ENCODE measurements at places on chromosomes 4 and X.

- DNase-seq: no peak
Measured at GRCh38 chr4:188190461-188190860, 51.2 kb downstream of the TRIML1 start.

DNA sequence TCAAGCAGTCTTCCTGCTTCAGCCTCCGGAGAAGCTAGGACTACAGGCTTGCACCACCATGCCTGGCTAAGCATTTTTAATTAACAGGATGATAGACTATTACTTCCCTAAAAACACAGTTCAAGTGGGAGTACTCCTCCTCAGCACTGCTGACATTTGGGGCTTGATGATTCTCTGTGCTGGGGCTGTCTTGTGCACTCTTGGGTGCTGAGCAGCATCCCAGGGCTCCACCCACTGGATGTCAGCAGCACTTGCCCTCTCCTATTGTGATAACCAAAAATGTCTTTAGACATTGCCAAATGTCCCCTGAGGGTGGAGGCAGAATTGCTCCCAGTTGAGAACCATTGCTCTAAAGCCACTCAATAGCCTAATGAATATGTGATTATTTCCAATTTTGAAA is 60.4 kb downstream of the CLCN4 start:
- DNase-seq: no peak

DNA sequence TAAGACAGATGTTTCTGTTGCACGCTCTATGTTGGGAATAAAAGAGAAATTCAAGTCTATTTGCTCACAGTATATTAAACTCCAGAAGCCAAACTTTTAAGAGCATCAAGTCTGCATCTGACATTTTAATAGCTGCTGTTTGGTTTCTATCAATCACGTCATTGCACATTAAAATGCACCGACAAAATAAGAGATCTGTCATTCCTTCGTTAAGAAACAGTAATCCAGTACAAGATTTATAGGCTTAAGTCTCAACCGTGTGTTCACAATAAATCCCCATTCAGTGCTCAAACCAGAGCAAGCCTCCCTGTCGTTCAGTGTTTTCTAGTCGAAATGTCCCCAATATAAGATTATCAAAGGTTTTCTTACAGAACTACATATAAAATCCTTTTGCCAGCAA is 89.0 kb upstream of the BMPR1B start:
- DNase-seq: no peak

DNA sequence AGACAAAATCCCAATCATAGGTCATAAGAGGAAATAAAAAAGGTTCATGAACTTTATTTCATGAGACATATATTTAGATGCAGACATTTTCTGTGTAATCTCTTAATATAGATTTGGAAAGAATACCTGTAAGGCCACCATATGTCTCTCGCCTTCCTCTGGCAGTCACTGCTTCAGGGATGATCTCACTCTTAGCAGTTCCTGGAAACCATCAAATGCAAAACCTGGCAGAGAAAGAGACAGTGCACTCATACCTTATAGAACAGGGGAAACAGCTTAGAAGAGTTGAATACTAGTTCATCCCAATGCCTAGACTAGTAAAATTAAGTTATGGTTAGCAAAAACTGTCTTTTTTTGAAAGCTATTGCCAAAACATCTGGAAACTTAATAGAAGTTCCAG is 243.3 kb downstream of the GASK1B start:
- no peak for DNase-seq

DNA sequence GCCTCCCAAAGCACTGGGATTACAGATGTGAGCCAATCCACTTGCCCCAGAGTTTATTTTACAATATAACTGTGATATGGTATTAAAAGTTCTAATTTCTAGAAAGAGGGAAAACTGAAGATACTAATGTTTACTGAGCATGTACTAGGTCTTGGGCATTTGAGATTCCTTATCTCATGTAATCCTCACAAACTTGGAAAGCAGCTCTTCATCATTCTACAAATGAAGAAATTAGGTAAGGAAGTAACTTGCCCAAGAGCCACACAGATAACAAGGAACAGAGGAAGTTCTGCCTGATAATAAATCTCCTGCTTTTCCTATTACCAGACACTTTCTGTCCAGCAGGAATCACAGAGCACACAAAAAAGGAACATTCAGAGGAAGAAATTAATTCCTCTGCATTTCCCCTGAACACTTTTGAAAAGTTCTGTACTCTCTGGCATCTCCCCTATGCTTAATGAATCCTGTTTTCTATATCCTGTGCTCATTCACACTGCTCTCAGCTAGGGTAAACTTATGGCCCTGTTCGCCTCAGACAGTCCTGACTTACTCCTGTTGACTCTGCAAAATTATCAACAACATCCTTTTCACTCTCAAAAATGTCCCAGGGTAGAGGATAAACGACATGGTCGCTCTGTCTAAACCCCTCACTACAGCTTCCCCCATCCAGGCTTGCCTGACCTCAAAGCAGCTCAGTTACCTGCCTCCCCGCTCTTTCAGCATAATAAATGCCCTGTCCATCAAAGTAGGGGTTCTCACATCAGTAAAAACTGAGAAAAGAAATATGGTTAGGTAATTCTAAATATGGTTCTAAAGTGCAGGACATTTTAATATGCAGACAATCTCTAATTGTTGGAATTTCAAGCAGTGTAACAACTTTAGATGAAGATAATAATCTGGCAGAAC is 13.6 kb downstream of the SH3RF1 start:
- DNase-seq: no peak

DNA sequence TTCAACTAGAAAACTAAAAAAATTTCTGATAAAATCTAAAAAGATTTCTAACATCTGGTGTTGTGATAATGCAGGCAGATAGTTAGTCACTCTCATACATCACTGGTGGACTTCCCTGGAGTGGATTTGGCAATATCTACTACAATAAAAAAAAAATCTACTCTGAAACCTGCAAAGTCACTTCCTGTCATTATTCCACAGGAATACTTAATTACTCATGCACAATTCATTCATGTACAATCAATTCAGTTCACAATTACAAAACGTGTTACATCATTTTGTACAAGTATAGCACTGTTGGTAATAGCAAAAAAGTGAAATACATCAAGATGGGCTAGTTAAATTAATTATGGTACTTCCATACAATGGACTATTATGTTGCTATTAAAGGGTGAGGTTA is 16.5 kb upstream of the RHOH start:
- no peak for DNase-seq

- DNase-seq: no peak
Measured at GRCh38 chr4:55524844-55525571, 21.7 kb downstream of the CLOCK start.

GRCh38 chr4:184762100-184762499 is 28.2 kb upstream of the CENPU start:
- no peak for DNase-seq

- no peak for DNase-seq
Measured at GRCh38 chr4:106017975-106018374, 122.7 kb downstream of the NPNT start.

DNA sequence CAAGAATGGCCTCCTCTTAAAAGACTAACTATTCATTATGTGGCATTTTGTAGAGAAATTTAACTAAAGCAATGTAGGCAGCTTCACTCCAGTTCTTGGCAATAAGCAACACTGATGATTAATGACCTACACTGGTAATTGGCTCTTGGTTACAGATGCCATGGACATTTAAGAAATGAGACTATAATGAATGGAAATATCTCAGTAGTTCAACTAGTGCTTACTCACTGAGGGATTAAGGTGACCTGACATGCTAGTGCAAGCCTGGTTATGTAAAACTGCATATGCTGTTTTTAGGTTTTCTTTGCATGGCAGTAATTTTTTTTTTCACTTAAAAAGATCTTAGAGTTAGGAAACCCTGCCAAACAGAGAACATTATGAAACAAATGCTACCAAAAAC is 152.7 kb upstream of the AADAT start:
- no peak for DNase-seq

GRCh38 chrX:109990582-109991276 is 12.2 kb upstream of the TMEM164 start:
- no peak for DNase-seq

DNA sequence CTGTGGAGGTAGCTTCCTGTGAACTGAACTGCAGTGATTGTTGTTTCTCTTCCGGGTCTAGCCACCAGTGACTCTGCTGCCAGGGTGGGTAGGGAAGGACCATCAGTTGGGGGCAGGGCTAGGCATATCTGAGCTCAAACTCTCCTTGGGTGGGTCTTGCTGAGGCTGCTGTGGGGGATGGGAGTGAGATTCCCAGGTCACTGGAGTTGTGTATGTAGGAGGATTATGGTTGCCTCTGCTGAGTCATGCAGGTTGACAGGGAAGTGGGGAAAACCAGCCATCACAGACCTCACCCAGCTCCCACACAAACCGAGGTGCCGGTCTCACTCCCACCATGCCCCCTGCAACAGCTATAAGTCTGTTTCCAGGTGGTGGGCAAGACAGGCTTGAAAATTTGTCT is 1937.8 kb downstream of the PCDH7 start:
- DNase-seq: no peak

DNA sequence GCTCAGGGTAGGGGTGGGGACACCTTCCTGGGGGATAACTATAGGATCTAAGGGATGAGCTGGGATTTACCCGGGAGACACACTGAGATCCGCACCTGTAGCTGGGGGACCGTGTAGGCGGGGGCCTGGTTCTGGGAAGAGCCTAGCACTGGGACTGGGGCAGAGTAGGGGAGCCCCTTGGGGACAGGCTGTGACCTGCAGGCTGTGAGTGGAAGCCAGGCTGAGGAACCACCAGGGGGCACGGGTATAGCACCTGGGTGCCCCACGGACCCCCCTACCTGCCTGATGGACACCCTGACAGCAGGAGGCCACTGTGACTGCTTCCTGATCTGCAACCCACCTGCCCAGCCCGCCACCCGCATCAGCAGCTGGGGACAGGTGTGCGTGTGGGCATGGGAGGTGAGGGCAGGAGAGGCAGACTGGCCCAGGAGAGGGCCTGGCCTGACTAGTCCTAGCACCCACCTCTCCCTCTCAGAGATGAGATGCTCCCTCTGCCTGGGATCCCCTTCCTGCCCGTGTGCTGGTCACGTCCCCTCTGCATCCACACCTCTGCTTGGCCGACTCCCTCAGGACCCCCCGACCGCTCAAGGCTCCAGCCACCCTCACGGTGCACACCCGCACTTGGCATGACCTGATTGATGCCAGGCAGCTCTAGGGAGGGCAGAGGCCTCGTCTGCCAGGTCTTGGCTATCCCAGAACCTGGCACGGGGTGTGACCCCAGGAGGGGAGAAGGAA is 94.2 kb upstream of the NKX1-1 start:
- DNase-seq: no peak

DNA sequence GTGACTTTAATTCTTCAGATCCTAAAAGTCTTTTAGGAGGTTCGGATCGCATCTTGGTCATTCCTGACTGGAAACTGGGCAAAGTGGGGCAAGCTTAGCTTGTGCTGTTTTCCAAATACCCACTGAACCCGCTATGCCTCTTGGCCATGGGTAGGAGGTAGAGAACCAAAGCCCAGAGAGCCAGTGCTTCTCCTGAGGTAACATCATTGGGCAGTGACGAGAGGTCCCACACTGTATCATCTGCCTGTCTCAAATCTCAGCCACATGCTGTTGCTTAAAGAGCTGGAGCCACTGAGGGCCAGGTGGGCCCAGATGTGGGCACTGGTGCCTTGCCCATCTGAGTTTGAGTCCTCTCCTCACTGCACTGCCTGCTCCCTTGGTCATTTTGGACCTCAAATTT is 68.2 kb downstream of the SLC2A9 start:
- no peak for DNase-seq

GRCh38 chr4:75662626-75663025 is 10.6 kb downstream of the G3BP2 start:
- DNase-seq: no peak

- DNase-seq: no peak
Measured at GRCh38 chrX:111168314-111168713, 72.3 kb downstream of the PAK3 start.

- no peak for DNase-seq
Measured at GRCh38 chr4:169184236-169184635, 86.5 kb downstream of the SH3RF1 start.

GRCh38 chr4:42466273-42466844 is 69.1 kb downstream of the SHISA3 start:
- DNase-seq: no peak

DNA sequence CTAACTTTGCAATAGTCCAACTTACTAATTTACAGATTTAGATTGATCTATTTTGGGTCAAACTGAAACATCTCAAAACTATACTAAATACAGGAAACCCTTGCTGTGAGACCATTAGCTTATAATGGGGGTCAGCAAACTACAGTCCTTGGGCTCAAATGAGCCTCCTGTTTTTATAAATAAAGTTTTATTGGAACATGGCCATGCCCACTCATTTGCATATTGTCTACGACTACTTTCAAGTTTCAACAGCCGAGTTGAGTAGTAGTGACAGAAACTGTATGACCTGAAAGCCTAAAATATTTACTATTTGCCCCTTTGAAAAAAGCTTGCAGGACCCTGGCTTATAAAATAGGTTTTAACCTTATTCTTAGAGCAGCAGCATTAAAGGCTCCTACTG is 92.4 kb downstream of the C4orf51 start:
- DNase-seq: no peak

DNA sequence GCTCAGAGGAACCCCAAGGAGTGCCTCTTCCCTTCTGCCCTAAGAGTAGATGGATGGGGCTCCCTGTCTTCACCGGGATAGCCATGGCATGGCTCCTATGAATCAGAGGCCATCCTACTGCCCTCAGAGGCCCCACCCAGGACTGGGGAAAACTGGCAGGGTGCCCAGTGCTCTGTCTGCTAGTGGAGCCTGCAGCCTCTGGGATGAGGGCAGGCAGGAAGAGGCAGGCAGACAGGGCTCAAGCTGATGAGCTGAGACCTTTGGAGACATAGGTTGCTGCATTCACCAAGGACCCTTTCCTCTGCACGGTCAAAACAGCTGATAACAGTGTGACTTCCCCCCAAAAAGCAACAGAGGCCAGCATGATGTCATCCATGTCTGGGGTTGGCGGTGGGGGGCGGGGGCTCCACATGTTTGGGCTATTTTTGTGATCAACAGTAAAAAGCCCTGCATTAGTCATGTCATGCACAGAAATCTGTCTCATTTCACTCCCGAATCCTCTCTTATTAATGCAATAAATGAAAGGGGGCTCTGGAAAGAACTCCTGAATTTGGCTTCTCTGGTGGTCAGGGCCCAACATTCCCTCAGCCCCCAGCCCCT is 207.6 kb upstream of the MAMLD1 start:
- DNase-seq: no peak
